ENCODE measurements at places on chromosomes 11 and 22.

DNA sequence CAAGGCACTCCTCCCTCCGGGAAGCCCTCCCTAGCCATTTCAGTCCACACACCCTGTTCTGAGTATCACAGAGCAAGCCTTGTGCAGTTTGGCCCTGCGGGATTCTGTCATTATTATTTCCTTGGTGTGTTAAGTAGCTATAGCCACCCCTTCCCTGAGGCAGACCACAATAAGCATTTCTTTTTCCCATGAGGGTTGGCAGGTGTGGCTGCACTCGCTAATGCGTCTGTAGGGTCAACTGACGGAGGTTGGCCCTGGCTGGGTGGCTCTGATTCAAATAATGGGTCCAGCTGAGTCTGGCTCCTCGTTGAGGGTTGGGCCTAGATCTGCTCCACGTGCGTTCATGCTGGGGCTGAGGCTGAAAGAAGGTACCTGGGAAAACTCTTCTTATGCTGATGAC is 5.1 kb downstream of the F2 start:
- no peak for DNase-seq

DNA sequence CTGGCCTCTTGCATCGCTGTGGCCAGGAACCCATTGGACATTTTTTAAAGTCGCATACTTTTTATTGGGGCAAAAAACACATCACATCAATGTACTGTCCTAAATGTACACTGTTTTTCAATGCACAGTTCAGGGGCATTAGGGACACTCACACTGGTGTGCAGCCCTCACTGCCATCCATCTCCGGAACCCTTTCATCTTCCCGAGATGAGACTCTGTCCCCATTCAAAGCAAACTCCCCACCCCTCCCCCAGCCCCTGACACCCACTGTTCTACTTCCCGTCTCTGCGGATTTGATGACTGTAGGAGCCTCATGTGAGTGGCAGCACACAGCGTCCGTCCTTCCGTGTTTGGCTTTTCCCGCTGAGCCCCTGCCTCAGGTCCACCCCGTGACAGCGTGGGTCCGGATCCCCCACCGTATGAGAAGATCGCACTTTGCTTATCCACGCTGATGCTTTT is 41.8 kb upstream of the TH start:
- DNase-seq, result peak; percentile 36

- DNase-seq, result no peak
Observed at GRCh38 chr11:45647329-45647728, 18.1 kb downstream of the CHST1 start.

DNA sequence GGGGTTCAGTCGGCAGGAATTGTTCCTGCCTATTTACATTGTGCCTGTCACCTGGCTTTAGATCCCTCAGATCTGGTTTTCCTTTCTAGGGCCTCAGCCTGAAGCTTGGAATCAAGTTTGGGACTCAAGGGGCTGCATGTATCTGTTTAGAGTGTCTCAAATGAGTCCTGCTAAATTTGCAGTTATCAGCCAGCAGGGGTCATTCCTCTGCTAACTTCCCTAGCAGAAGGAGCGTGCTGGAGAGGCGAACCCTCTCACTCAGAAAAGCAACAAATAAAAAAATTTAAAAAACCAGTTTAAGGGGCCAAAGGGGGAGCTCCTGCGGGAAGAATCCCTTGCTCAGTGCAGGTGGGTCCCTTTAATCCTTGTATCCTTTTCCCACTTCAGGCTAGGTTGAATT is 1220.2 kb downstream of the JRKL start:
- DNase-seq, result no peak

GRCh38 chr11:7538031-7538430 is 24.2 kb downstream of the PPFIBP2 start:
- DNase-seq, result peak; percentile 15

DNA sequence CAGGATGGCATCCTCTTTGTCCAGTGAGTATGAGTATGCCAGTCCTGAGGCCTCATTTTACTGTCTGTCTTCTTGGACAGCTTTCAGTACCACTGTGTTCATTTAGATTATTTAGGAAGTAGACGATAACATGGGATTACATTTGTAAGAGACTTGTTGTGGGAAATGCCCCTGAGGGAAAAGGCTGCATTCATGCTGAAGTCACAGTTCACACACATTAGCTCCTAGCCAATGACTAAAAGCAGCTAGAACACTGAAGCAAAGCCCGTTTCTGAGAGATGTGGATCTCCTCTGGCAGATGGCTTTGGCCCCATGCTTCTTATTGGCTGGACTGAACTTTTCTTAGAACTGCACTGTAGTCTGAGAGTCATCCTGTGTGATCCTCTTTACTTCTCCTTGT is 242.4 kb downstream of the FAM76B start:
- no peak for DNase-seq

DNA sequence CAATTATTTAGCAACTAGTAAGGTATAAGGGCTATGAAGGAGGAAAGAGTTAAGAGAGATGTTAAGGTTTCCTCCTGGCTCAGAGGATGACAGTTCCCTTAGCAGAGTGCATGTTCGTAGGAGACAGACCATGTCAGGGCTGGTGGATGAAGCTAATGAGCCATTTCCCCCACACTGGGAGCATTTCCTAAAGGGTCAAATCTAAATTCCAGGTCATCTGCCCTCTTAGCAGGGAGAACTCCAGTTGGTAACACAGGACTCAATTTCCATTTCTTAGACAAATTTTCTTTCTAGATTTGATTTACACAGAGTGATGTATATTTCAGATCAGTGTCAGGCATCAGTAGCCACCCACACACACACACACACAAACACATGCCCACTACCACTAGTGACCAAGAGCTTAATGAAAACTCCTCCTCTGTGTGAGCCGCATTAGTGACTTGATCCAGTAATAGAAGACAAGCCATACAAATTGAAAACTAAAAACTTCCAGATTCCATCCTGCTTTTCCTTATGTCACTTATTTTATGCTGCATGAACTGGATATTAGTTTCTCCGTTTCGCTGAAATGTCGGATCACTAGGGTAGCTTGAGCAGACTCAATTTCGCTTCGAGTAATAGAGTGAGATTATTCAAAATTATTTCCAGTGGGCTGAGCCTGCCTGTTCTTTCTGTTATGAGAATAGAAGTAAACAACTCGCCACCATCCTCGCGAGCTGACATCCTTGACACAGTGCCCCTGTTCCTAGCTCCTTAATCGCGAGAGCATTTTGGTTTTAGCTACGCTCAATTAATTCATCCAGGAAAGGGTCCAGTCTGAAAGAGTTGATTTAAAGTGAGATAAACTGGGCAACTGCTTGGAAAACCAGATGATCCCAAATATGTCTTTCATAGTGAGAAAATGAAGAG is 582.6 kb downstream of the SOX6 start:
- DNase-seq, result no peak

DNA sequence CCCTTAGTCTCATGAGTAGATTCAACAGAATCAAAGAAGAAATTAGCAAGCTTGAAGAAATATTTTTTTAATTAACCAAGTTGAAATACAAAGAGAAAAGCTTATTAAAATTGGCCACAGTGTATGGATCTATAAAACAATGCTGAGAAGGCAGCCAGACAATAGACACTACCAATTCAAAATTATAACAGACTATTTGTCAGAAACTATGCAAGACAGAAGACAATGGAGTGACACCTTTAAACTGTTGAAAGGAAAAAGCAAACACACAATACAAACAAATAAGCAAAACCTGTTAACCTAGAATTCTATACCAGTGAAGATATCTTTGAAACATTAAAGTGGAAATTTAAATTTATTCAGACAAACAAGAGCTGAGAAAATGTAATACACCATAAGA is 225.4 kb downstream of the CASP12 start:
- DNase-seq, result no peak

- peak; percentile 19 for DNase-seq
Observed at GRCh38 chr11:33970984-33971466, 79.1 kb upstream of the LMO2 start.

GRCh38 chr11:121420398-121420797 is 31.7 kb upstream of the SORL1 start:
- no peak for DNase-seq

DNA sequence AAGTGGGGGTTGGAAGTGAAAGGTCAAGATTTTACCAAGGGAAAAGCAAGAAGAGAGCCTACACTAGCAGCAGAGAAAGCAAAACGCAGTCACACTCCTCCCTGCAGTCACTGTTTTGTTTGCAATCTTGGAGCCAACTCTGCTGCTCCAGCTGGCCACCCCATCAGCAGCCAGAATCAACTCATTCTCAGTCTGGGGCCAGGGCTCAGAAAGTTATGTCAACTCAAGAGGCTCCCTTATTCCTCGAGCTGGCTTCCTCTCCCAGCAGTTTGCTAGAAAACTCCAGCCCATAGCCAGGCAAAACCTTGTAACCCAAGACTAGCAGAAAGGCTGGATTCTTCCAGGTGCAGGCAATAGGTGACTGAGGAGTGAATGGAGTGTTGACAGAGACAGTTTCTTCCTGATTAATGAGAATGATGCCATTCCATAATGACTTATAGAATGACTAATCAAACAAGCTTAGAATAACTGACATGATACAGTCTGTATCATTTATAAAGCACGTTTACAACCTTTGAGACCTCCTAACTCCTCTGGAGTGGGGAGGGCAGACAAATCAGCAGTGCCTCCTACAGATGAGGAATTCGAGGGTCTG is 53.4 kb downstream of the P4HA3 start:
- no peak for DNase-seq

- no peak for DNase-seq
Observed at GRCh38 chr11:129951201-129951865, 51.3 kb downstream of the PRDM10 start.

- no peak for DNase-seq
Observed at GRCh38 chr11:71447791-71448256, 369 bp downstream of the DHCR7 start.

GRCh38 chr11:117983163-117983475 is 3.1 kb upstream of the IL10RA start:
- DNase-seq, result no peak

GRCh38 chr22:37425800-37426705 is 1.2 kb downstream of the ELFN2 start:
- peak; percentile 7 for DNase-seq

DNA sequence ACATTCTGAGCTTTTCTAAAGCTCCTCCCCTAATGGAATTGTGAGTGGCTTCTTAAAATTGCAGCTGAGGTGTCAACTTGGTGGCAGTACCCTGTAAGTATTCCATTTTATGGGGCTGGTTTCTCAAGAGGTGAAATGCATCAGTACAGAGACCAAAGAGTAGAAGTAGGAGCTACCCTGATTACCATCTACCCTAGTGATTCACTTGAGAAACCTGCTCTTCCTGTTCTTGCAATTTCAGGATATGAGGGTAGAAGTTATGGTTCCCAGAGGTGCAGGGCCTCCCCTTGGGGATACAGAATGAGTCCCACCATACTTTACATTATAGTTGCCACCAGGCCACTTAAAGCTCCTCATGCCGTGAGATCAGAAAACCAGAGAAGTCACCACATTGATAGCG is 944.6 kb downstream of the OPCML start:
- DNase-seq, result no peak
